Activated T-helper 2 cell treated with anti-CD3 and anti-CD28 coated beads, Interferon-gamma antibody, Interleukin-2, Interleukin-4, amounts not matched to agents 10 μg/mL and 5 μg/mL and 100 μg/mL, durations not matched to agents 14 hours and 24 hours and 36 hours (primary cell): ENCODE measurements at places on chromosomes 13 and 19. TPM values are rescaled to one million over a fixed set of nuclear protein-coding genes. Genes with fewer than 3 reads are reported as not detected.

GRCh38 chr13:91166714-91167511 is 180.6 kb upstream of the MIR17HG start:
- no peak for DNase-seq

DNA sequence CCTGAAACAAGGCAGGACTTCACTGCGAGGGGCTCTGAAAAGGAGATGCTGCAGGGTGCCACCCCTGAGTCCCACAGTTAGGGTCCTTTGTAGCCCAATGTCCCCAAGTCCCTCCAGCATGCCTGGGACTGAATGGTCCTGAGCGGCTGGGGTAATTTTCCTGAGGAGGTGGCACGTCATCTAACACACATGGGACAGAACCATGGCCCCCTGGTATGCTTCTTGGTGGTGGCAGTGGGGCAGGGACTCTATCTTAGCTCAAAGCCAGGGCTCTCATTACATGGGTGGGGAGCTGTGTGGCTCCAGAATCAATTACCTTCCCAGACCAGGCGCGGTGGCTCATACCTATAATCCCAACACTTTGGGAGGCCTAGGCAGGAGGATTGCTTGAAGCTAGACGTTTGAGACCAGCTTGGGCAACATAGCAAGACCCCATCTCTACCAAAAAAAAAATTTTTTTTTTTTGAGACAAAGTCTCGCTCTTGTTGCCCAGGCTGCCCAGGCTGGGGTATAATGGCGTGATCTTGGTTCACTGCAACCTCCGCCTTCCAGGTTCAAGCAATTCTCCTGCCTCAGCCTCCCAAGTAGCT is 7.9 kb upstream of the SLC7A9 start:
- DNase-seq: no peak

DNA sequence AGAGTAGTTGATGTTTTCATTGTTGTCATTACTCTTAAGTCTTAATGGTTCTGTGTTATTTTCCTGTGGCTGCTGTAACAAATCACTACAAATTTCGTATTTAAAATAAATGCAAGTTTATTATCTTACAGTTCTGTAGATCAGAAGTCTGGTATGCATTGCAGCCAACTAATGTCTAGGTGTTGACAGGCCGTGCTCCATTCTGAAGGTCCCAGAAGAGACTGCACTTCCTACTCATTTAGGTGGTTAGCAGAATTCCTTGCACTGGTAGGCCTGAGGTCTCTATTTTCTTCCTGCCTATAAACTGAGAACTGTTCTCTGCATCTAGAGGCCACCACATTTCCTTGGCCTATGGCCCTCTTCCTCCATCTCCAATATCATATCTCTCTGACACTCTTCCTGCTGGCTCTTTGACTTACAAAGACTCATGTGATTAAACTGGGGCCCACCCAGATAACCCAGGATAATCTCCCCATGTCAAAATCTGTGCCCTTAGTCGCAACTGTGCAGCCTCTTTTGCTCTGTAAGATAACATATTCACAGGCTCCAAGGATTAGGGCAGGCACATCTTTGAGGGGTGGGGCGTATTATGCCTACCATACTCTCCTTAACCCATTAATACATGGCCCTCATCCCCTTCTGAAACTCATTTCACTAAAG is 468.4 kb downstream of the FOXO1 start:
- DNase-seq: no peak

Gene IZUMO1
- 0.21 TPM in 1 of 2 replicates, not detected in the other for total RNA-seq

DNA sequence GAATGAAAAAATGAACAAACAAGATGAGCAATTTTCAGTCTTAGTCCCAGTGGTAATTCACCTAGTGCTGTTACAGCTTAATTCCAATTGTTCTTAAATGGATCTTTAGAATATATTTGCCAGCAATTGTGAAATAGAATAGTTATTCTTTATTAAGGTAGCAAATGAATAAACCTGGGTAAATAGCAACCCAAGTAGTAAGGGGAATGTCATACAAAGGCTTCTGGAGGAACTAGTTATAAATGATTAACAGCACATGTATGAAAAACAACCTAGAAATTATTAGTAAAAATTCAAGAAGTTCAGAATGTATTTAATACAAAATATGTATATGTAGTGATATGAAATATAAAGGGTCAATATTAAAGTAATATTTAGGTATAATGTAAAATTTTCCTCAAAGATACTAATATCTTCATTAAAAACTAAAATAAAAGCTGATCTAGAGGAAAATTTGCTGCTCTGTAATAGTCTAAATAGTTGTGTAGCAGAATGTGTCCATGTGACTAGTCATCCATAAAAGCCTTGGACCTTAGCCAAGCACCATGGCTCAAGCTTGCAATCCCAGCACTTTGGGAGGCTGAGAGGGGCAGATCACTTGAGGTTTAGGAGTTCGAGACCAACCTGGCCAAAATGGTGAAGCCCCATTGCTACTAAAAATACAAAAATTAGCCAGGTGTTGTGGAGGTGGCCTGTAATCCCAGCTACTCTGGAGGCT is 535.9 kb upstream of the ATXN8OS start:
- DNase-seq: no peak

DNA sequence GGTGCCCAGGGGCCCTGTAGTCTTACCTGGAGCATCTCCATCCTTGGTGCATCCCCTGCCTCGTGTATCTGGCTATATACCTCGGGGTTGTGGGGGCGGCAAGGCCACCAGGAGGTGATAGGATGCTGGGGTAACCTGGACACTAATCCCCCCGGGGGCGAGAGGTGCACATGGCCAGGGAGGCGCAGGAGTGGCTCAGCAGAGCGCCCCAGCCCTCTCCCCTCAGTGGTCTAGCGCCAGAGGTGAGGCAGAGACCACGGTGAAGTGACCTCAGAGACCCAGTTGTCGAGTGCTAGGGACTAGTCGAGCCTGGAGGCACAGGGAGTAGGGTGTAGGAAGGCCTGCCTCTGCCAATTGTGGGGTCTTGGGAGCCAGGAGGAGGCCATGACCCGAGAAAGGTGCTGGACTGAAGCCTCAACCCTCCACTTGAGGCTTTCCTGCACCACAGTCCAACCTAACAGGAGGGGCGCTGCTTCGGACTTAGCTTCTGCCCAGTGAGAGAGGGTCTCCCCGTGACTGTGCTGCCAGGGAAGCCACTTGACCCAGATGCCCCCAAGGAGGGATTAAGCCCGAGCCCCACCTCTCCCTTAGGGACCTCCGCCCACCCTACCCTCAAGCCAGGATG is at the start of gene LHB:
Gene LHB, minus strand, starts transcription at position 51 of the 625 bp plus-strand sequence. Its CDS starts 10 bp downstream, at position 41.
- no peak for DNase-seq

DNA sequence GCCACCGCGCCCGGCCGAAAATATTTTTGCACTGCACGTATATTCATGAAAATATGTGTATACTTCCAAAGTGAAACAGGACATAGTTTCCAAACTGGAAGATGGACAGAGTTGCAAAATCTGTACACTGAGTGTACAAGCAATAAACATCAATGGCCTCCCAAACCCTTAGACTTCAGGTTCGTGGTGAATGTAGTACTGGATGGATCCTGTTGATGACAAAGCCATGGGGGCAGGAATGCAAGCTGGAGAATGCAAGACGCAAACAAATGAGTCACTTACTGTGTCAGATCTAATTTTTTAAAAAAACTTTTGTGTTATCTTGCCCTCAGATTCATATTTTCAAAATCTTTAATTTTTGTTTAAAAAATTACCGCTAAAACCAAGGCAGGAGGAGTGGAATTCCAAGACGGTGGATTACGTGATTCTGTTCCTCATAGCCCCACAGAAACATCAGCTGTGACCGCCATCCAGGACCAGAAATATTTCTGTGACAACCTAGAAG is 12.7 kb upstream of the LILRA2 start:
- no peak for DNase-seq

DNA sequence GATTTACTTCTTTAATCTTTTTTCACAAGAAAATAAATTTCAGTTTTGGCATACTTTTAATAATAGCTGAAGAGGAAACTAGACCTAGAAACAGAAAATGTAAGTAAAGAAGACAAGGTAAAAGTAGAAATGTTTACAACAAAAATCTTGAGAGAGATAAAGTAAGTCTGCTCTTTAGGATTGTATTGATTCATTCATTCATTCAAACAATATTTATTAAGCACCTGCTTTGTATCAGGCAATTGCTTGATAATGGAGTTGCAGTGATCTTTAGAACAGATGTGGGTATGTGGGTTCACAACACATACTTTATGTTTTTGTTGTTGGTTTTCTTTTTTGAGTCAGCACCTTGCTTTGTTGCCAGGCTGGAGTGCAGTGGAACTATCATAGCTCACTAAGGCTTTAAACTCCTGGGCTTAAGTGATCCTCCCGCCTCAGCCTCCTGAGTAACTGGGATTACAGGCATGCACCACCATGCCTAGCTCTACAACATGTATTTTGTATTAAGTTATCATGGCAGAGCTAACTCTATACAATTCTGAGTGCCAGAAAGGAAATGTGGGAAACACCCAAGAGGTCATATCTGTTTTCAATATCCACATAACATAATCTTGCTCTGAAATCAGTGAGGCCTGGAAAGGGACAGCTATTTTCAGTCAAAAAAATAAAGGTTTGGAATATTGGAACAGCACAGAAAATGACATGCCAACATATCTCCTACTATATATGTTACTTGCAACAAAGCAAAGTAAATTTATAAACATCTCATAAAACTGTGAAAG is 8.8 kb upstream of the SPART start:
- DNase-seq: no peak

GRCh38 chr13:44088991-44089413 is 209.3 kb downstream of the LACC1 start:
- no peak for DNase-seq

GRCh38 chr19:31300422-31300821 is 48.8 kb downstream of the TSHZ3 start:
- no peak for DNase-seq

- DNase-seq: no peak
Measured at GRCh38 chr13:94157705-94158218, 321.7 kb downstream of the DCT start.

Gene CBY2
- not detected in 2 replicates for total RNA-seq

GRCh38 chr13:43516401-43516833 is 270.4 kb downstream of the ENOX1 start:
- no peak for DNase-seq

Gene LILRA1
- total RNA-seq: not detected in 2 replicates

DNA sequence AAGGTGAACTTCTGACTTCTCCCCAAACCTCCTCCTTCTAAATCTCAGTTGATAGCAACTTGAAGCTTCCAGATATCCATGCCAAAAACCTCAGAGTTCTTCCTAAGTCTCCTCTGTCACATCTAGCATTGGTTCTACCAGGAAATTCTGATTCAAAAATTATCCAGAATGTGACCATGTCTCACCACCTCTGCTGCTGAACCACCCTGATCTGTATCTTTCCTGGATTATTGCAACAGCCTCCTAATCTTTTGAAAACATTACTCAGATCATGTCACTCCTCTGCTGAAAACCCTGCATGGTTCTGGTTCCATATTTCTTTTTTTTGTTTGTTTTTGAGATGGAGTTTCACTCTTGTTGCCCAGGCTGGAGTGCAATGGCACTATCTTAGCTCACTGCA is 78.7 kb upstream of the TNFSF11 start:
- no peak for DNase-seq

GRCh38 chr19:6185093-6185834 is 49.8 kb downstream of the ACSBG2 start:
- DNase-seq: no peak

DNA sequence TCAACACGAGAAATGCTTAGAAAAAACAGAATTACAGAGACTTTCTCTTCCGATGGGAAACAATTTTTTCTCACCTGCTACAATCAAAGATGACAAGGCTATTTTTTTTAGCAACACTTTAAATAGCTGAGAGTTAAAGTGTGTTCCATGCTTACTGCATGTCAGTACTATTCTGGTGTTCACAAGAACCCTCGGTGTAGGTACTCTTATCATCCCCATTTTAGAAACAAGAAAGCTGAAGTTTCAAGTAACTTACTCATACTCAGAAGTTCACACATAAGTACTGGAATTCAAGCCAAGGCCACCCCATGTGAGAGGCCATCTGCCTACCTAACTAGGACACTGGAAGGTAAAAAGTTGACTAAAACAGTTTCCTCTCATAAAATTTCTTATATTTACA is 9.0 kb upstream of the TNFRSF19 start:
- no peak for DNase-seq

GRCh38 chr13:44576351-44577235 is 463 bp upstream of the TSC22D1 start:
- DNase-seq: no peak

DNA sequence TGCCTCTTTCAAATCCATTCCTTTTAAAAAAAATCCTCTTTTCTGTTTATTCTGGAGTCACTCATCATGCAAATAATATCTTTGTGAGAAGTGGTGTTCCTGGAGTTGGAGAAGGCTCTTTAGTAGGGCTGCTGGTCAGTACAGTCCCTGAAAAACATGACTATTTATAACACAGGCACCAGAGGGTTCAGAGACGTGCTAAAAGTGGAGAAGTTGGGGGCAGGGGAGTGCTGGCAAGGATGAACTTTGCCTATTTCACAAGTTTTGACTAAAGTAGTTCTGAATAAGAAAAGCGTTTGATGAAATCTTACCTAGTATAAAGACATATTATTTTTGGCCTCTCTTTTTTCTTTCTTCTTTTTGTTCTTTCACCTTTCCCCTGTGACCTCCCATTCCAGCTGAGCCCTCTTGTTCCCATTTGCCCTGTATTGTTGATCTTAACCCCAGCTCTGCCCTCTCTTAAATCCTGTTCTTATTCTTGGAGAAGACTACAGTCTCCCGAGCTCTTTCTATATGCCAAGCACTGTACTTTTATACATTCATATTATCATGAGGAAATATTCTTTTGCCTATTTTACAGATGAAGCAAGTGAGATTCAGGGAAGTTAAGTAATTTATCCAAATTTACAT is 129.1 kb downstream of the TM9SF2 start:
- DNase-seq: no peak
